Effector CD8-positive, alpha-beta T cell (primary cell): ENCODE measurements at places on chromosomes 11 and 22.

- DNase-seq, result no peak
Measured at GRCh38 chr22:24579258-24579601, 13.6 kb downstream of the LRRC75B start.

- DNase-seq, result no peak
Measured at GRCh38 chr11:120231963-120232362, 8.0 kb upstream of the POU2F3 start.

- DNase-seq, result peak; percentile 76
Measured at GRCh38 chr11:117807482-117808327, 10.7 kb upstream of the DSCAML1 start.

- DNase-seq, result no peak
Measured at GRCh38 chr11:1970956-1971355, 23.8 kb downstream of the MRPL23 start.

DNA sequence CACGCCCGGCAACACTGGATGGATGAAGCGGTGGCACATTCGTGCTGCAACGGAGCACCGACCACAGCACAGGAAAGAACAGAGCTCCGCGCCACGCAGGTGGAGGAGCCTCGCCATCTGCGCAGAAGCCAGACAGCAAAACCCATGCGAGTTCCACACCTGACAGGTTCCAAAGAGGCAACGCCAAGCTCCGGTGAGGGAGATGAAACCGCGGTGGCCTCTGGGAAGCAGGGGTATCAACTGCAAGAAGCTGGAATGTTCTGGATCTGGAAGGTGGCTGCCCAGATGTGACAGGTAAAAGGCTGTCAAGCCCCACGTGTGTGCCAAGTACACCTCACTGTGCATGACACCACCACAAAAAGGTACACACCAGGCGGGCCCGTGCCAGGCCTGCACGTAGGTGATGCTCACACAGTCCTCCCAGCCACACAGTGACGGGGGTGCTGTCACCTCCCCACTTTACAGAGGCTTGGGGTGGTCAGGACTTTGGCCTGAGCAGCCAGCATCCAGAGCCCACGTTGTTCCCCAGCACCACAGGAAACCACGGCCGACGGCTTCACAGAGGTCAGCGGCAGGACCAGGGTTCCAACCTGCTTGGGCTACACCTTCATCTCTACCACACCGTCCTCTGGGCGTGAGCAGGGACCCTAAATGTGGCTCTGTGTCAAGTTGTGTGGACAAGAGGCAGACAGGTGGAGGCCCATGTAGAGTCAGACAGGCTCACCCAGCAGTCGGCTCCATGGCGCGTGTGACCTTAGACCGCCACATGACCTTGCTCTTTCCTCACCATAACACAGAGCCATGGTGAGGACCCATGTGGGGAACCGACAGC is 19.7 kb upstream of the EFCAB6 start:
- DNase-seq, result no peak

DNA sequence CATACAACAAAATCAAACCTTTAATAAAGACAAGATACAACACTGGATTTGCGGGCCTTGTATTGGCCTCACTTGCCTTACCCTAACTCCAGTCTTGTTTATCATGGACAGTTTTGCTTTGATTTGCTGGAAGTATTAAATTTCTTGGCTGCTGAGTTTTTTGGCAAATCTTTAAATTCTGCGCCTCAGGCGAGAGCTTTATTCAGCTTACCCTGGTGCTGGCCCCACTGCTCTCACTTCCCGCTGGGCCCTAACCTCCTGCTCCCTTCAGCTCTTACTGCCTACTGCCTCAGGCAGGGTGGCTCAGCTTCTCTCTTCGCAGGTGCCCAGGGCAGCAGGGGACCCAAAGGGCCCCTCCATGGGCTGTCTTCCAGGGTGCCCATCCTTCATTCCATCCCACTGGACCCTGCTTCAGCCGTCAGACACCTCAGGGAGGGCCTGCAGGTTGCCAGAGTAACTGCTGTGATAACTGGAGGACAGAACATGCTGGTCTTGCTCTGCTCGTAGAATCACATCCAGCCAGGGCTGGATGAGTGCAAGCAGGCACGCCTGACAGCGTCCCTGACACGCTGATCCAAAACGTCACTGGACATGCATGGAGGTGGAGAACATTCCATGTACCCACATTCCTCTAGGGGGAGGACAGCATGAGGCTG is 45.7 kb upstream of the TUB start:
- no peak for DNase-seq

DNA sequence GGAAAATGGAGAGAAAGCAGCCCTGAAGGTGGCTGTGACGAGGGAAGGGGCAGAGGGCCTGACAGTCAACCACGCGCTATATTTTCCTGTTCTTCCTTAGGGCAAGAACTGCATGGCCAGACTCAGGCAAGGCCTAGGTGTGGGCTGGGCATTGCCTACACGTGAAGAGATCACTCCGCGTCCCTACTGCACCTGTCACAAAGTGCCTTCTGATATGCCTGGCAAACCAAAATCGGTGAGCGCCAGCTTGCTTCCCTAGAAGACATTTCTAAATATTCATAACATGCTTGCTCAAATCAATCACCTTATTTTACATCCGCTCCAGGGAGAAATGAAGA is 6.3 kb downstream of the TMEM121B start:
- no peak for DNase-seq

- DNase-seq, result no peak
Measured at GRCh38 chr22:44822534-44822933, 70.2 kb downstream of the ARHGAP8 start.

- no peak for DNase-seq
Measured at GRCh38 chr11:72203163-72203562, 11.2 kb downstream of the FOLR1 start.

DNA sequence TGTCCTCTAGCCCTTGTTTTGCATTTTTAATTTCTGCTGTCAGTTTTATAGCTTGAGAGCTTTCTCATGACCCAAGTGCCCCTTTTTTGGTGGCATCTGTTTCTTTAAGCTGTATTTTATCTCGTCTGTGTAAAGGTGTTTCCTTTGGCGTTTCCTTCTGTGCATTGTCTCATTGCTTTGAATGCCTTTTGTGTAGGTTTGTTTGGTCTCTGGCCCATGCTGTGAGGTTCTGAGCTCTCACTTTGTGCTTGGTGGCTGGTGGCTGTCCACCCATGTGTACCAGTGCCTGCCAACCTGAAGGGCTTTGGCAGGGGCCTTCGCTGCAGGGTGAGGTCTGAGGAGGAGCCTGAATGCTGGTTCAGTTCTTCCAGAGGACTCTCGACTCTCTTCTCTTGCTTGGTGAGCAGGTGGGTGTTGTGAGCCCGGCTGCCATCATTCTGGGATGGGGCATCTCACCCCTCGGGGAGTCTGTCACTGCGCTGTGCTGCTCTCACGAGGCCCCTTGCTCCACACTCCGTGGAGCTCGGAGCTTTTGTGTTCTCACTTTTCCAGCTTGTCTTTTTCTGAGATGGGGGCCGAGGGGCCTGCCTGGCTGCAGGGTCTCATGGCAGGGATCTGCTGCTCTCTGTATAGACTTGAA is 14.9 kb downstream of the AP2A2 start:
- no peak for DNase-seq

- no peak for DNase-seq
Measured at GRCh38 chr22:22376352-22376706, 131.7 kb downstream of the VPREB1 start.

GRCh38 chr11:116731097-116731761 is 41.6 kb downstream of the BUD13 start:
- DNase-seq, result no peak

- no peak for DNase-seq
Measured at GRCh38 chr11:122186439-122187080, 70.5 kb upstream of the BLID start.

- no peak for DNase-seq
Measured at GRCh38 chr11:44564670-44565210, 723 bp upstream of the CD82 start.

DNA sequence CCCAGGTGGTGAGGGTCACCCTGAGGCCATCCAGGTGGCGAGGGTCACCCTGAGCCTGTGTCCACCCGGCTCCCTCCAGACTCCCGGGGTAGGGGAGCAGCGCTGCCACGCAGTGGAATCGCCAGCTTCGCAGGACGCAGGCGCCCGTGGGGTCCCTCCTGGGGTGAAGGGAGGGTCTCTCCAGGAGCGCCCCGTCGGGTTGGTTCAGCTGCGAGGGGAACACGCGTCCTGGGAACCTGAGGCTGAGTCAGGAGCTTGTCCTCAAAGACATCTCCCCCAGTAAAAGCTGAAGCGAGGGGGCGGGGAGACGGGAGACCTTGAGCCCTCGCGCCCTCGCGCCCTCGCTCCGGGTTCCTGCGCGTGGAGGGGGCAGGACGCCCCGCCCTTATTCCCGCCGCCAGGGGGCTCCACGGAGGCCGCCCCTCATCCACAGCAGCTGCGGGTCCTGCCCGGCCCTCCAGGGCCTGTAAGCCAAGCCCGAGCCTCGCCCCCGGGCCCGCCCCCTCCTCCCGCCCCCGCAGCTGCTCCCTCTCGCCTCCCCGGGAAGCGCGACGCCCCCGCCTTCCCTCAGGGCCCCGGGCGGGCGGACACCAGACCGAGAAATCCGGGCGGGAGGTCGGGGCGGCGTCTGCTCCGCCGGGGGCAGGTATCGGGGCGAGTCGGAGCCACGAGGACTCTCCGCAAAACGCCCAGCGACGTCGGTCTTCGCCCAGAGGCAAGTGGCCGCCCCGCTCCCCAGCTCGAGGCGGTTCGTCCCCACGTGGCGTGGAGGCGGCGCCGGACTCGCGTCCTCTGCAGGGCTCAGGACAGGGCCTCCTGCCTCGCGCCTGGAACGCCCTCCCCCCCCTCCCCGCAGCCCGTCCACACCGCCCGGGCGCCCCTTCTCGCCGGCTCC is 22.8 kb downstream of the PIM3 start:
- DNase-seq, result no peak

DNA sequence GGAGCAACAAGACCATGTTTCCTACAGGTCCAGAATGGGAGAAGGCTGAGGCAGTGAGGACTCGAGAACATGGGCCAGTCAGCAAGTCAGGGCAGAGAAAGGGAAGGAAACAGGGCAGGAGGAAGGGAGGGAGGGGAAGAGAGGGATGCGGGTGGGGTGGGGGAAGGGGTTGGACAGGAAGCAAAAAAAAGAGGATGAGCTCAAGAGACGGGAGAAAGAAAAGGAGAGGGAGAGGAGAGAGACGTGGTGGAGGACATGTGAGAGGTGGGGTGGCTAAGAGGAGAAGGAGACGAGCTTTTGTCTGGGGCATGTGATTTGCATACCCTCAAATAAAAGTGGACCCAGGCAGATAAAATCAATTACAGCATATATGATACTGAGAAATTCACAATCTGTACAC is 389.5 kb upstream of the B3GAT1 start:
- DNase-seq, result no peak

GRCh38 chr11:66543263-66544107 is 2.4 kb downstream of the ZDHHC24 start:
- peak; percentile 40 for DNase-seq

DNA sequence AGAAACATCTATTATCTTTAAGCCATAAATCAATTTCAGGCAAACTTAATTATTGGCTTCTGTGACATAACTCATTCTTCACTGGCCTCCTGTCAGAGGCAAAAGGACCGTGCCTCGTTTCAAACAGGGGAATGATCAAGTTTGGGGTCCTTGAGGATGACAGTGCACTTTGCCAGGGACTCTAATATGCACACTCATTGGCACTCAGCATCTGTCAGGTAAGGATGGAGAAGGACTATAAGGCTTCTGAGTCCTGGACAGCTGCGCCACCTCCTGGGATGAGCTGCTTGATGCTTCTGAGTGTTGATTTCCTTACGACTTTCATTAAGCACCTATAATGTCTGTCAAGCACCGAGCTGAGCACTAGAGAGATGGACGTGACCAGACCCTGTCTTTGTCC is 20.2 kb downstream of the BPIFC start:
- no peak for DNase-seq

- DNase-seq, result no peak
Measured at GRCh38 chr11:720017-720641, 14.1 kb downstream of the EPS8L2 start.

DNA sequence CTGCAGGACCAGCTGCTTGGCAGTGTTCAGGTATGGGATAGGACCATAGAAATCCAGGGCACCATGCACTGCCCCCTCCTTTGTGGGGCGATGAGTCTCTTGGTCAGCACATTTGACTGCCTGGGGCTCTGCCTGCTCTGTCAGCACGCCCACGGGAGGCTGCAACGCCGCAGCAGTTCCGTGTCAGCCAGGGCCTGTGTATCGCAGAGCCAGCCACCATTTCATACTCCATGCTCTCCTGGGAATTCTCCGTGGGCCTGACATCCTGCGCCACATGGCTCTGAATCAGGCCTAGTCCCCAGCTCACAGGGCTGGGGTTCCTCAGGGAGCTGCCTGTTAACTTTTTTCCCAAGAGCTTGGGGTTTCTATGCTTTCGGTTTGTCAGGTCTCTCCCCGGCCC is 16.9 kb upstream of the RELT start:
- no peak for DNase-seq

GRCh38 chr11:58070585-58070984 is 39.8 kb downstream of the OR6Q1 start:
- DNase-seq, result no peak

DNA sequence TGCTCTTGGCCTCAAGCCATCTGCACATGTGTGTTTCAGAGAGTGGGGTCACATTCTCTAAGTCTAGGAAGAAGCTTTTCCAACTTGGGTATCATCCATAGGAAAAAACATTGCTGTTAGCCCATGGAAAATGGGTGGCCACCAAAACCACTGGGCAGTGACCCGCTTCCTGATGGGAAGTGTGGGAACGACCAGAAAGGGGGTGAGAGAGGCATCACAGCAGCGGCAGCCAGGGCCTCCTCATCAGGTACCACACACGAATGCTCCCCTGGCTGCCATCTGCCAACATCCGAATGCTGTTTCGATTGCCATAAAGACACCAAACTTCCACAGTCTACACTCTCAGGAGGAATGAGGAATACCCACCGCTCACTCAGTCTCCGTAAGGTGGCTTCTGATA is 40.3 kb downstream of the CHKA start:
- DNase-seq, result no peak

GRCh38 chr22:19998232-19998951 is 18.2 kb downstream of the ARVCF start:
- no peak for DNase-seq

- DNase-seq, result no peak
Measured at GRCh38 chr11:121059605-121060004, 35.7 kb downstream of the TBCEL start.

DNA sequence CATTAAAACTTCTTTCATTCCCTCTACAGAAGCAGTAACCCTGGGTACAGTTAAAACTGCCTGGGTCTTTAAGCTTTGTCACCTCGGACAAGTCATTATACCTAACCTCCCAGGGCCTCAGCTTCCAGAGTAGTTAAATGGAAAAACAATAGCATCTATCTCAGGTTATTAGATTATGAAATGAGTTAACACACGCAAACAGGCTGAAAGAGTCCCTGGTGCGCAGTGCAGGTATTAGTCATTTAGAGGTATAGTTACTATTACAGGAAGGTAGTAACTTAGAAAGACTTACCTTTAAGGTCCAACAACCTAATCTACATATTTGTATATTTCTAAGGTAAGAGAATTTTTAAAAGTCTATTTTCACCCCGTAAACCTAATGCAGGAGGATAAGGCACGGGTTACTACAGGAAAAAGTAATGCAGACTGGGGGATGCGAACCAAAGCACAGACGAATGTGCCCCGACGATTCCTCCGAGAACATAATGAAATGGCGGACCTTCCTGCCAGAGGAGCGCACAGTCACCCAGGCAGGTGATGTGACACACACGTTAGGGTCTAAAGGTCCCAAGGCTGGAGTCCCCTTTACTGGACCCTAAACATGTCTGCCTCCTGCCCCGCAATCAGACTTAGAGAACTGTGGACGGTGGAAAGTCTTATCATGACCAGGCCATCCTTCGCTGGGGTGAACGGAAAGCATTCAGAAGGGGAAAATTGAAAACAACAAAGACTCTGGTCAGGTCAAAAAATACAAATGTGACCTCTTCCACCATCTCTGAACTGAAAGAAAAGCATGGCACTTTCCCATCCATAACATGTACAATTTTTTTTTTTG is 1.3 kb downstream of the NAP1L4 start:
- no peak for DNase-seq

GRCh38 chr11:80980227-80980626 is 1539.4 kb upstream of the TENM4 start:
- DNase-seq, result no peak
